ENCODE measurements at places on chromosomes 1 and 21. TPM values are rescaled to one million over a fixed set of nuclear protein-coding genes. Genes with fewer than 3 reads are reported as not detected.

The ADORA1 gene
- total RNA-seq = 29.8 TPM

The AADACL3 gene
- total RNA-seq = not detected

The KIF21B gene
- total RNA-seq = 155 TPM

The ANKRD65 gene
- 1.6 TPM for total RNA-seq

The IL10 gene
- 0.46 TPM for total RNA-seq

Data from diencephalon (tissue), 1 donor.